Activated naive CD4-positive, alpha-beta T cell treated with anti-CD3 and anti-CD28 coated beads, Interleukin-2, amount 50 U/mL, for 16 hours (primary cell): ENCODE measurements at places on chromosomes 1 and 21.

DNA sequence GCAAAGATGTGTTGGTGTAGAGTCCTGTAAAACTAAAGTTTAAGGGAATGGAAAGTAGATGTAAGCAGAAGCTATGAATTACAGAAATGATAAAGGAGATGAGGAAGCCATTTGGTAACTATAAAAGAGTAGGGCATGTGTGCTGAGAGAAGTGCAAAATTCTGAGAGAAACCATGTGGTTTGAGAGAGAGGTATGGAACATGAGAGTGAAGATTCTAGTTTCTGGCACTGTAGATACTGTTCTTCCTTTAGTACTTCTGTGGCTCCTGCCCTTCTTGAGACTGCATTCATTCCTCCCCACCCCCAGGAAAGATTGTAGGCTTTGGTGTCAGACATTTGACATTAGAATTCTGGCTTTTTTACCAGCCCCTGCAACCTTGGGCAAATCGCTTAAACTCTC, 15.4 kb downstream of the RALGPS2 start:
- DNase-seq: no peak

DNA sequence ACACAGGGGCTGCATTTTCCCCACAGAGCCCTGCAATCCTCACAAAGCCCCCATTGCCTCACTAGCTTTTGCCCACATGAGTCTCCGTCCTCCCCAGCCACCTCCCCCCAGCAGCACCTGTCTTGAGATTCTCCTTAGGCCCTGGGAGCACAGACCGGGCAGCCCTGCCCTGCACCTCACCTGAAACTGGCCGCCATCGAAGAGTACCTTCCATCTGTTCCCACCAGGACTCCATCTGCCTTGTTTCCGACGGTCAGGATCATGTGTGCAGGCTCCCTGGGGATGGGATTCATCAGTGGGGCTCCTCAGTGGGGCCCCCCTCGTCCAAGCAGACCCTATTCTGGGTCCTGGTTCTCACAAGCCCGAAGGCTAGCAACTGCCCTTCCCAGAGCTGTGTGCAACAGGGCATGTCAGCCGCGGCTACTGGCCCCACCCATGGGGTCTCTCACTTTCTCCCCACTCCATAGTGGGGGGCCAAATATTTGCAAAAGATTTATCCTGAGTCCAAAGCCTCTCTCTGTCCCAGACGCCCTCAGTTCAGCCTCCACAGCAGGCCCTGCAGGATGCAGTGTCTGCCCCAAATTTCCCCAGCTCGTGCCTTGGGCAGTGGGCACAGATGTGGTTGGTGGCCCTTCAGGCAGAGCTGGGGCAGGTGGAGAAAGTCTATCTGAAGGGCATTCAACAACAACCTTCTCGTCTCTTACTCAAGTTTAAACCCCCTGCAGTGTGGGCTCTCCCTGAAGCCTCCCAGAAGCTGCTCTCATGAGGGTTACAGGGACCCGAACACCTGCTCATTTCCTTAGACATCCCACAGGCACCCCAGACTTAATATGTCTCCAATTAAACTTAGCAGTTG, 4.8 kb downstream of the PDZK1IP1 start:
- DNase-seq: no peak

- no peak for DNase-seq
These were observed 65.4 kb upstream of the SSBP3 start for GRCh38 chr1:54471588-54471987.

DNA sequence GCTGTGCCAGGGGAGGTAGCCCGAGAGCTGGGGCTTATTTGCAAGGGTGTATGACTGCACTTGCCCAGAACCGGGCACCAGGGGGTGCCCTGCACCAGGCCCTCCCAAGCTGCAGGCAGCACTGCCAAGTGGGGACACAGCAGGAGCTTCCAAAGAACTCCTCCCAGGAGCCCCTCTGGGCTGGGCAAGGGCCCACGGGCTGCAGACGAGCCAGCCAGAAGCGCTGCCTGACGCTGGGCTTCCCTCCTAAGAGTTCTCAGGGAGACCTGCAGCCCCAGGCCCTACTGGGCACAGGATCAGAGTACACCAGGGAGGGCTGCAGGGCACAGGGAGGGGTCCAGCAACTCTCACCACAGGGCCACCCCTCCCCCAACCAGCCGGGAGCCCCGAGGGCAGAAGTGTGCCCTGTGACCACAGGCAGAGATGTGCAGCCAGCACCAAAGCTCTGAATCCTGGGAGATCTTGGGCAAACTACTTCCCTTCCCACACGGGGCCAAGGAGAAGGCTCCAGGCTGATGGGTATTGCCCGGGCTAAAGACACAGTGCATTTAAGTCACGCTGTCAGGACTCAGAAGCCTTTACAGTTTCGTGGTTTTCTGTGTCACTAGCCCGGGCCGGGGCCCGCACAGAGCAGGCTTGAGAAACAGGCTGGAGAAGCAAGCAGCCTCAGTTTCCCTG, 63.4 kb downstream of the KCNAB2 start:
- DNase-seq: no peak

DNA sequence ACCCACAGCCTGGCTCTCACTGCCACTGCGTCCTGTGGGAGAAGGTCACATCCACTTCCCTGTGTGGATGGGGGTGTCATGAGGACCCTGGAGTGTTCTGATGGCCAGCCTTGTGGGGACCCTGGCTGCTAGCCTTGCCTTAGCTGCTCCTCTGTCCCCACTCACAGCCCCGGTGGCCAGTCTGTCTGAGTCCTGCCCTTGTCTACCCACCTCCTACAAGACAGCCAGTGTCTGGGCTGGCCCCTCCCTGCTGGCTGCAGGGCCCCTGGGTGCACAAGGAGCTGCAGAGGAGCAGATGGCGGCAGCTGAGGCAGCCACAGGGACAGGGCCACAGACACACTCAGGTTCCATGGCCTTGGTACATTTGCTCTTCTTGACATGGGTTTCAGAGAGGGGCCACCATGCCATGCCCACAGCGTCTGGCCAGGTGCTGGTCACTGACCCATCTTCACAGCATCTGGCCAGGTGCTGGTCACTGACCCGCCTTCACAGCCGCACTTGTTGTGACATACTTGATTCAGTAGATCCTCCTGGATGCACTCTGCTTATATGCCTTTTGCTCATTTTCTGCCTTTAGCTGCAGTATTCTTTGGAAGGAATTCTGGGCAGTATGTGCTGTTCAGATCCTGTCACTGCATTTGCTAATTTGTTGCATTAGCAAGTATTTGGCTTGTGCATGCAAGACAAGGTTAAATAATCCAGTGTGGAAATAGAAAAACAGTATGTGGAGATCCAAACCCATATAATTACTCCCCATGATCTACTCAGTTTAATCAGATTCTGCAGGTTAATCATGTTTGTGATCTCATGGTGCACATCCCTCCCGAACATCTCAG, 157.8 kb downstream of the PCBP3 start:
- DNase-seq: no peak

DNA sequence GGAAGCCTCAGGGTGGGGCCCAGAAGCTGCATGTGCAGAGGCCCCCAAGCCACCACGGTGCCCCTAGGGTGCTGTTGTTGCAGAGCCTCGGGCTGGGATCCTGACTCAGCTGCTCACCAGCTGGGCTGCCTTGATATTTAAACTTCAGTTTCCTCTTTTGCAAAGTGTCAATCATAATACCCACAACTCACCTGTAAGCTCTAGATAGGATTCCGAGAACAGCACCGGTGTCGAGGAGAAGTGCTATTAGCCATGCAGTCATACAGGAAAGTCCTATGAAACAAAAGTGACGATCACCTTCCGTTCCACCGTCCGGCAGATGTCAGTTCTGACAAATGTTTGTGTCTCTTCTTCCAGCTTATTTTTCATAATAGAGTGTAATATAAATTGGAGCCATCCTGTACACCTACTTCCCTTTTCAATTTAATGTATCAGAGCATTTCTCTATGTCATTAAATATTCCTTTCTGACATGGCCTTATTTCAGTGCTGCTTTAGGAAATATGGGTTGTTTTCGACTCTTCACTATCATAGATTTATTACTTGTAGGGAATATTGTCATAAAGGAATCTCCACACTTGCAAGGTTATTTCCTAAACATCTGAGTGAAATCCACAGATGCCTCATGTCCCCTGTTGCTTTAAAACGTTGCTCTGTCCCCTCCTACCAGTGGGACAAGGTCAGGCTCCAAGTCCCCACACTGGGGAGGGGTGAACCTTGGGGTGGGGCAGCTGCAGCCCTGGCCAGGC, 100.8 kb downstream of the SIK1 start:
- DNase-seq: no peak

DNA sequence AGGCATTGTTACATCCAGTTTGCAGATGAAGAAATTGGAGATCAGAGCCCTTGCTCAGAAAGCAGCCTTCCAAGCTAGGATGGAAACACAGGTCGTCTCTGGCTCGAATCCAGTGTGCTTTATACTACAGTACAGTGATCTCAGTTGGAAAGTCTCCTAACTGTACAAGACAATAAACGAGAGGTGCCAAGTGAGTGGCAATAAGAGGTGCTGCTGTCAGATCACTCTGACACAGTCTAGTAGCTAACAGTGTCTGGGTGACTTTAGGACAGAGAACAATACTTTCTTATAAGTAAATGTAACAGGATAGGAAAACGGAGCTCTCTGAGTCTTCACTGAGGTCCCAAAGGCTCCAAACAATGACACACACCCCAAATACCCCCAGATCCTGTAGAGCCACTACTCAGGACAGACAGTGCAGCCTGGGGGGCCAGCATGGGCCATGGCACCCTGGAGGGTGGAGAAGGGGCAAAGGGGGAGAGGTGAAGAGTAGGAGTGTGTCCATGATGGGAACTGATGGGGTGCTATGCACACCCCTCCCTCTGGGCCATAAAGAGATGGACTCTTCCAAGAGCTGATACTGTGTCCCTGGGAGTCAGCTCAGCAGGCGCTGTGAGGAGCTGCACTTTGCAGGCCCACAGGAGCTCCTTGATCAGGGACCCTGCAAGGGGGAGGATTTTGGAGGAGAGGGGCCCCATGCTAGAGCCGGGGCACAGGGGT, 3.3 kb downstream of the SH3BGR start:
- no peak for DNase-seq

DNA sequence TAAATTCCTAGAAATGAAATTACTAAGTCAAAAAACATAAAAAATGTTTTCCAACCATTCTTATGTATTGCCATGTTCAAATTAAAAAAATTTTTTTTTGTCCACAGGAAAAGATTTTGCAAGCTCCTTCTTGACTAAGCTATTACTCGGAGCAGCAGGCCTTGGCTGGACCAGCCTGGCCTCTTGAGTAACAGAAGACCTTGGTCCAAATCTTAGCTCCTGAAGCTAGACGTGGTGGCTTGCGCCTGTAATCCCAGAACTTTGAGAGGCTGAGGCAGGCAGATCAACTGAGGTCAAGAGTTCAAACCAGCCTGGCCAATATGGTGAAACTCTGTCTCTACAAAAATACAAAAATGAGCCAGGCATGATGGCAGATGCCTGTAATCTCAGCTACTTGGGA, 77.6 kb downstream of the CLSTN1 start:
- no peak for DNase-seq

DNA sequence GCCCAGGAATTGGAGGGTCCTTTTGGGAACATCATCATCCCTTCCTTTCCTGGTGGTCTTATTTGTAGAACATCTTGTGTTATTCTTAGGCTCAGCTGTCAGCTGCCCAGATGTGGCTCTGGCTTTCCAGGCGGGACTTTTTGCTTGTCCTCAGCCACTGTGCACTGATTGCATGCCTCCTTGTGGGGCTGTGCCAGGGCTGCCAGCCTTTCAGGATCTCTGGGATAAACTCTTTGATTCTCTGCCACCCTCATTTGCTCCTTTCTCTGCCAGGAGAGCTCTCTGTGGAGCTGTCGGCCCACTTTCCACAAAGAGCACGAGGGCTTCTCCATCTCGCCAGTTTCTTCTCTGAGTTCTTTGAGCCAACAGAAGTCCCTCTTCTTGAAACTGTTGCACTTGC, 63.1 kb downstream of the PTPRU start:
- no peak for DNase-seq

DNA sequence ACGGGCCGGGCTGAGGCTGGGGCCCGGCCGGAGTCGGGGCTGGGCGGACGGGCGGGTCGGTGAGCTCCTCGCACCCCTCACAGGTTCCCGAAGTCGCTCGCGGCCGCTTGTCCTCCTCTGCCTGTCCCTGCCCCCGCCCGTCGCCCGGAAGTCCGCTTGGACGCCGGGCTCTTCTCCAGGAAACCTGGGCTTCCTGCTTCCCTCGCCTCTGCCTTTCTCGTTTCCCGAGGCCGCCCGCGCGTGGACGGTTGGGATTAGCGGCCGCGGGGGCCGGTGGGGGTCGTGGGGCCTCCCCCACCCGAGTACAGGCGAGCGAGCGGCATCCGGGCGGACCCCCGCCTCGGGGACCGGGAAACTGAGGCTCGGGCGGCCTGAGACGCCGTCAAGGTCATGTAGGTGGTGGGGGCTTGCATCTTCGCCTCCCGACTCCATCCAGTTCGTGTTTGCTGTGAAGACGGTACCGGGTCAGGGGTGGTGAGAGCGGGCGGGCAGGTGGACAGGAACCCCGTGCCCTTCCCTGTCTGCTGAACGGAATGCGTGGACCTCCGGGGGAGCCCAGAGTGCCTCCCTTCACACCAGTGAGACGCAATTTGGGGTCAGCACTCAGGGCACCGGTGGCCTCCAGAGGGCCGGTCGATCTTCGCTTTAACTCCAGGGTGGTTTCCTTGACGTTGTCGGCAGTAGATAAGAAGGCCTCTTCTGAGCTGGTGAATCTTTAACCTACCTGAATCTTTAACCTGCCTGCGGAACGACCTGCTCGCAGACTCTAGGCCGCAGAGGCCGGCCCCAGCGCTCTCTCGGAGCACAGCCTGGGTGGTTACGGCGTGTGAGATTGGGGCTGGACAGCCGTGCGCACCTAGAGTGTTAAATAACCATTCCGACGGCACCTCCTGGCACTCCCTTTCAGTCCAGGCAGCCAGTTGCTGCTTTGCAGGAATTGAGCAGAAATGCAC, 686 bp downstream of the ARF1 start:
- peak; percentile 30 for DNase-seq

GRCh38 chr1:74368335-74368734, 133.1 kb downstream of the TNNI3K start:
- DNase-seq: no peak

- no peak for DNase-seq
These were observed 8.9 kb downstream of the COL16A1 start for GRCh38 chr1:31694964-31695313.

- no peak for DNase-seq
These were observed 9.2 kb upstream of the ENAH start for GRCh38 chr1:225662155-225662554.

GRCh38 chr1:156656806-156657740, 15.2 kb downstream of the BCAN start:
- DNase-seq: peak; percentile 77

DNA sequence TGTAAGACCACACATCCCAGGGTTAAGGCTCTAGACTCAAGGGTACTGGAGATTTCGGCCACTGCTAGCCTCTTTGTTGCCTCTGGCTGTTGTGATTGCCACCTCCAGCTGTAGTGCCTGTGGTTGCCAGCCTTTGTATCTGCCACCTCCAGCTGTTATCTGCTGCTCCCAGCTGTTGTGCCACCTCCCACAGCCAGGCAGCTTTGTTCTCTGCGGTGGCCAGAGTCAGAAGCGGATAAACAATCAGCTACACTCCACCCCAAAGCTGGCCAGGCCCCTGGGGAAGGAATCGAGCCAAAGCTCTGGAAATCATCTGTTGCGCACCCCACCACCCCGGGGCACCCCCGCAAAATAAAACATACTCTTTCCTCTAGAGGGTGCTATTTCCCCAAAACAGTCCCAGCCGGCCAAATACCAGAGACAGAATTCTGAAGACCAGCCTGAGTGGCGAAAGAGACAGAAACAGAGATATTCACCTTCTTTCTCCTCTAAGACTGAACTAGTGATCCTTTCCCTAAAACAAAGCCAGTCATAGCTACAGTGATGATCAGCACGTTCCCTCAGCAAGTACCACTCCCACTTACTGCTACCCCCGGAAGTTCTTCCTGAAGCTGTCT, 14.8 kb upstream of the PIGM start:
- peak; percentile 18 for DNase-seq
